ENCODE measurements at places on chromosomes 16 and 17.

- no peak overlapping the region for H3K4me3 ChIP-seq
- H3K27ac ChIP-seq: no peak overlapping the region
- no peaks in the 10 kb centered on the region for H3K27me3 ChIP-seq
- H3K36me3 ChIP-seq: peaks cover 7% of the 10 kb centered on the region
- no peaks in the 10 kb centered on the region for H3K4me1 ChIP-seq
These were observed 64.2 kb downstream of the STH start for GRCh38 chr17:46063241-46063640.

GRCh38 chr17:81221371-81221841, 1.4 kb downstream of the CEP131 start:
- no peak for DNase-seq
- H3K36me3 ChIP-seq: 0 out of 2 replicates have a peak, but pooled peaks cover 5% of the 10 kb centered on the region
- H3K27ac ChIP-seq: no peak overlapping the region
- H3K4me1 ChIP-seq: peaks cover 7% of the 10 kb centered on the region
- no peaks in the 10 kb centered on the region for H3K27me3 ChIP-seq

GRCh38 chr17:1241929-1242328, 28.3 kb upstream of the BHLHA9 start:
- H3K27ac ChIP-seq: no peak overlapping the region
- H3K36me3 ChIP-seq: no peaks in the 10 kb centered on the region
- no peak for DNase-seq
- no peaks in the 10 kb centered on the region for H3K4me1 ChIP-seq
- H3K4me3 ChIP-seq: no peak overlapping the region

- H3K4me3 ChIP-seq: no peak overlapping the region
- no peak for DNase-seq
- H3K27me3 ChIP-seq: no peaks in the 10 kb centered on the region
- no peaks in the 10 kb centered on the region for H3K4me1 ChIP-seq
- no peak overlapping the region for H3K27ac ChIP-seq
These were observed 202.1 kb upstream of the IRX3 start for GRCh38 chr16:54488729-54489128.

DNA sequence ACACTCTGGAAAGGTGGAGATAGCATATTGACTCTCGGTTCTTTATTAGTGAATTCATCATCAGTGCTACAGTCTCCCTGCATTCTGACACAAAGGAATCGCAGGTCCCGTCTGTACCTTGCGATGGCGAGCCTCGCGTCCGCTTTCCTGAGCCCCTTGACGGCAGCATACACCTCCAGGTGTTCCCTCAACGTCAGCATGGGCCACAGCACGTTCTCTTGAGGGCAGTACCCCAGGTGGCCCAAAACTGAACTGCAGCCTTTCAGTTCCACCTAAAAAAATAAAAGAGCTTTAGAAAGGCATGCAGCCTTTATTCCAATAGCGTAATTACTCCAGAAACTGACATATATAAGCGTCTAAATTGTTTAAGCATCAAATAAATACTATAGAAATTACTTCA, 24.2 kb upstream of the ABCA9 start:
- no peak overlapping the region for H3K4me3 ChIP-seq
- peak; percentile 57 for DNase-seq
- no peaks in the 10 kb centered on the region for H3K36me3 ChIP-seq

DNA sequence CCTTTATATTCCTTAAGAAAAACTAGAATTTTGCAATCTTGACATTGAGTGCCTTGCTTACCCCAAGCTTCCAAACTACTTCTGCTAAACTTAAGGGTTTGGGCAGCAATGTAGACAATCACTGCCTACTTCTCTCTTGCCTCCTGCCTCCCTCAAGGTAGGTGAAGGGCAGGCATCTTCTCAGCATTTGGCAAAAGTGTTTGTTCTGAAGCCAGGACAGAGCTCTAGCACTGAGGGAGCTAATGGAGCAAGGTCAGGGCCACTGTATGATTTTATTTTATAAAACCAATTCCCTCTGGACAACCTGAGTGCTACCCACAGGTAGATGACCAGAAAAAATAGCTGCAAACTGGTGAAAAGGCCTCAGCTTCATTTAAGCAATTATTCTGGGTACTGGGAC, 111.8 kb downstream of the IRX3 start:
- H3K27ac ChIP-seq: no peak overlapping the region
- no peak for DNase-seq
- no peak overlapping the region for H3K4me3 ChIP-seq
- H3K36me3 ChIP-seq: no peaks in the 10 kb centered on the region

- H3K36me3 ChIP-seq: no peaks in the 10 kb centered on the region
- no peaks in the 10 kb centered on the region for H3K27me3 ChIP-seq
- H3K4me3 ChIP-seq: no peak overlapping the region
- no peak for DNase-seq
- 0 out of 2 replicates have a peak, but pooled peaks cover 2% of the 10 kb centered on the region for H3K4me1 ChIP-seq
- no peak overlapping the region for H3K27ac ChIP-seq
These were observed 67.0 kb downstream of the PRMT7 start for GRCh38 chr16:68377667-68378393.

GRCh38 chr17:7112510-7113108, 2.0 kb downstream of the ASGR2 start:
- H3K4me1 ChIP-seq: peaks cover 1% of the 10 kb centered on the region
- H3K4me3 ChIP-seq: no peak overlapping the region
- no peak for DNase-seq
- H3K36me3 ChIP-seq: no peaks in the 10 kb centered on the region
- H3K27ac ChIP-seq: no peak overlapping the region

GRCh38 chr17:41060052-41060604, at the start of gene KRTAP2-3:
TSS of gene KRTAP2-3 (minus strand) at chr17:41060114. CDS start at chr17:41060050, 64 bp downstream.
- no peak for DNase-seq
- H3K4me3 ChIP-seq: no peak within 1 kb of the TSS
- no peak within 1 kb of the TSS for H3K27ac ChIP-seq
- no peaks in the 10 kb centered on the region for H3K4me1 ChIP-seq
- H3K27me3 ChIP-seq: no peaks in the 10 kb centered on the region

DNA sequence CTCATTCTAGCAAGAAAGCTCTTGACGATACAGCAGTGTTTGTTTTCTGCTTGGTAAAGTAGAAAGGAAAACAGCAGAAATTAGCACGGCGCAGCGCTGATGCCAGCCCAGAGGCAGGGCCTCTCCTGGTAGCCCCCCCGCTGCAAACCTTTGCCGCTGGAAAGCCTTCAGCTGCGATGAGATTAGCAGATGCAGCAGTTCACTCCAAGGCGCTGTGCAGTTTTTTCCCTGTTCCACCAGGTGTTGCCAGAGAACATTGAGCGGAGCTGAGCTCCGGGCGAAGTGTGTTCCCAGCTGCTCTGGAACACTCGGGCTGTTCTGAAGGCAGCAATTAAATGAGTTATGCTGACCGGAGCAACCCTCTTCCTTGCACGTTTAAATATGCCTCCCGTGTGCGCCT, 72.5 kb downstream of the RBFOX1 start:
- DNase-seq: peak; percentile 4
- no peaks in the 10 kb centered on the region for H3K27me3 ChIP-seq
- no peaks in the 10 kb centered on the region for H3K36me3 ChIP-seq
- H3K4me3 ChIP-seq: no peak overlapping the region

DNA sequence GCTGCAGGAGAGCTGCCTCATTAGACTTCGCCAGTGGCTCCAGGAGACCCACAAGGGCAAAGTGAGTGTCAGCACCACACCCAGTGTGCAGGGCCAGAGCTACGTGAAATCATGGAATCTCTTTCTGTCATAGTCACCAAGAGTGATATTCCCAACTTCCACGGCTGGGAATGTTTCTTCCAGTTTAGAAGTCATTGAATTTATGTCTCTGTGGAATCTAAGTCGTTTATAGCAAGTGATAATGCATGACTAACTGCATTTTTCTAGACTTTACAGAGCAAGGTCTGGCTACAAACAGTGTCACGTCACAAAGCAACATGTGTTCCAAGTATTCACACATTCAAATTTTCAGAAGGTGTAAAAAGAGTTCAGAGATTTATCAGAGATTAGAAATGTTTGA, 55.5 kb downstream of the SEC14L1 start:
- H3K4me3 ChIP-seq: no peak overlapping the region
- no peak for DNase-seq
- H3K27me3 ChIP-seq: no peaks in the 10 kb centered on the region
- no peak overlapping the region for H3K27ac ChIP-seq

DNA sequence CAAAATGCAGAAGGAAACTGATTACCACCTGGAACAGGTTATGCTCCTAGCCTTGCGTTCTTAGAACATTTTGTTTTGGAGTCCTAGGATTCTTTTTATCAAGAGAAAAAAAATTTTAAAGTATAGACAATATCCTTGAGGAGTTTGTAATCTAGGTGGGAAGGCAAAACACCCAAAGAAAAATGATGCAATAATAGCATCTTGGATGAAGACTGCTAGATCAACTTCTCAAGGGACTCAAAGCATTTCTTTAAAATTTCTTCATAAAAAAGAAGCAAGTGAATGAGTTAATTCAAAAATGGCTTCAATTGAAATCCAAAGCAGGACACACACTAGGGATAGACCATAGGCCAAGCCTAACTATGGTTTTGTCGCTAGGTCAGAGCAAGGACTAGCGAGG, 515.8 kb upstream of the ZFHX3 start:
- DNase-seq: no peak
- no peaks in the 10 kb centered on the region for H3K36me3 ChIP-seq
- H3K27me3 ChIP-seq: no peaks in the 10 kb centered on the region
- no peak overlapping the region for H3K4me3 ChIP-seq
- H3K4me1 ChIP-seq: peaks cover 3% of the 10 kb centered on the region

- H3K4me1 ChIP-seq: no peaks in the 10 kb centered on the region
- no peaks in the 10 kb centered on the region for H3K36me3 ChIP-seq
- H3K27ac ChIP-seq: no peak overlapping the region
- H3K27me3 ChIP-seq: no peaks in the 10 kb centered on the region
These were observed 334.7 kb downstream of the SOX9 start for GRCh38 chr17:72455562-72455961.

DNA sequence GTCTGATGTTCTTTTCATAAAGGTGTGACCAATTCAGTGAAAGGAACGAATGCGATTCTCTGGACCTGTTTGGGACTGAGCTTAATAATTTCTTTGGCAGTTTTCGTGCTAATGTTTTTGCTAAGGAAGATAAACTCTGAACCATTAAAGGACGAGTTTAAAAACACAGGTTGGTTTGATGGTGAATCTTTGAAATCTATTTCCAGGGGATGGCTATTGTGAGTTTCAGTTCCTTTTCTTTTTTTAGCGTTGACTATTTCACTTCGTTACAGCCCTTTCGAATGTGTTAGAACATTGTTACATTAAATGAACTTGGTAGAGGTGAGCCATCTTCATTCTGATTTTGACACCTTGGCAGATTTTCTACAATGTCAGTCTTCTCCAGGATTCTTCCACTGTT, 1.2 kb downstream of the TNFRSF17 start:
- H3K36me3 ChIP-seq: no peaks in the 10 kb centered on the region
- no peaks in the 10 kb centered on the region for H3K27me3 ChIP-seq
- no peaks in the 10 kb centered on the region for H3K4me1 ChIP-seq
- no peak overlapping the region for H3K4me3 ChIP-seq
- no peak overlapping the region for H3K27ac ChIP-seq
- no peak for DNase-seq

DNA sequence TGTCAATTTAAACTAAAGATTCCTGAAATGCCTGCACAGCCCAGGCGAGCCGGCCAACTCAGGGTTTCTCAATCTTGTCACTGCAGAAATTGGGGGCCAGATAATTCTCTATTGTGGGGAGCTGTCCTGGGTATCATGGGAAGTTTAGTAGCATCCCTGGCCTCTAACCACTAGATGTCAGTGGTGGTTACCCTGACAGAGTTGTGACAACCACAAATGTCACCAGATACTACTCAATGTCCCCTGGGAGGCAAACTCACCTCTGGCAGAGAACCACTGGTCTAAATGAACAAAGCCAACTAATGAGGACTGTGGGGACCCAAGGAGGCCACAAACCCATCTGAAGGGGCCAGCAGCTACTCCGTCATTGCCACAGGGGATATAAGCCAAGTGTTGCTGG, 90.9 kb downstream of the MYH11 start:
- no peaks in the 10 kb centered on the region for H3K36me3 ChIP-seq
- H3K27me3 ChIP-seq: no peaks in the 10 kb centered on the region
- no peak overlapping the region for H3K27ac ChIP-seq
- DNase-seq: peak; percentile 27

- no peaks in the 10 kb centered on the region for H3K36me3 ChIP-seq
- DNase-seq: no peak
- peaks cover 11% of the 10 kb centered on the region for H3K27me3 ChIP-seq
- H3K27ac ChIP-seq: no peak overlapping the region
These were observed 4.0 kb upstream of the SMTNL2 start for GRCh38 chr17:4580291-4580690.

DNA sequence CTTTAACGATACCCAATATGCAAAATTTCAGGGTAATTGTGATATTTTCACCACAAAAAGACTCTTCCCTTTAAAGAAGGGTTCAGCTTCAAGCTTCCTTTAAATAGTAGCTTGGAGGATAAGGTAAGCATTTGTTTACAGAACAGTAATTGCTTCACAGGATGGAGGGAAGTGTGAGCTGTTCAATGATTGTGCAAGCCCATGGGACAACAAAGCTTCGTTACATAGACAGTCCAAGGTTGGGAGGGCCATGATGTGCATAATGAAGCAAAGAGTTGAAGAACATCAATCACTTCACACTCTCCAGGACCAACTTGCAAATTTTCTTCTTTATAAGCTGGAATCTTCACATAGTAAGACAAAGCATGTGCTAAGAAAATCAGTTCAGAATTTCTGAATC, 145.0 kb upstream of the ASIC2 start:
- H3K4me3 ChIP-seq: no peak overlapping the region
- DNase-seq: no peak
- H3K4me1 ChIP-seq: no peaks in the 10 kb centered on the region
- no peak overlapping the region for H3K27ac ChIP-seq
- H3K27me3 ChIP-seq: no peaks in the 10 kb centered on the region
- H3K36me3 ChIP-seq: no peaks in the 10 kb centered on the region

DNA sequence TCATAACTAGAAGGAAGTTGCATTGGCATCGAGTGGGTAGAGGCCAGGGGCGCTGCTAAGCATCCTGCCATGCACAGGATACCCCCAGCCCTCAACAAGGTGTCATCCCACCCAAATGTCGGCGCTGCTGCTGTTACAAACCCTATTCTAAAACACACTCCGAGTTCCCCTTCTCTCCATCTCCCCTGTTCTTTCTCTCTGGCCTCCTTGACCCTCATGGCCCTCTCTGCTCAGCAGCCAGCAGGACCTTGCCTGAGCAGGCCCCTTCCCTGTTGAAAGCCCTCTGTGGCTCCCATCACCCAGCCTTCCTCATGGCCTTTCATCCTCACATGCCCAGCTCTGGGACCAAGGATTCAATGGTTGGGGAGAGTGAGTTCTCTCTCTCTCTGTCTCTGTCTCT, 22.3 kb upstream of the CACNG5 start:
- no peak overlapping the region for H3K4me3 ChIP-seq
- H3K27ac ChIP-seq: no peak overlapping the region
- no peaks in the 10 kb centered on the region for H3K4me1 ChIP-seq
- no peak for DNase-seq
- no peaks in the 10 kb centered on the region for H3K36me3 ChIP-seq

Data from iPS DF 6.9 (cell line).